SK-N-SH treated with all-trans-retinoic acid at 6 μM for 48 hours (cell line): ENCODE measurements at places on chromosomes 7 and 10.

- no peak for ATAC-seq
Measured at GRCh38 chr7:91162436-91162835, 101.8 kb upstream of the FZD1 start.

DNA sequence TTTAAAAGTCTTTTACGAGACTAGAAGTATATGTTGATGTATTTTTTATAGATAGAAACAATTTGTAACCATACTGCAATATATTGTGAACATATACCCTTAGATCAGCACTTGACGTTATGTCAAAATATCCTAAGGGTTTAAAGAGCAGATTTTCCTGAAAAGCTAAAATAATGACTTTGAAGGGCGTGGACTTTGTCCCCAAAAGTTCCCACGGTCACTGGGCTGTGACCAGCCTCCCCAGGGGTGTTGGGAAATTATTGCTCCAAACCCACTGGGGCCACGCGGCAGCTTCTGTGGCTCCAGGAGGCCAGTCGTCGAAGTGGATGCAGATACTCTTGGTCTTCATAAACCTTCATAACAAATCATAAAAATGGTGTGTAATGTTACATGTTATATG is 29.9 kb downstream of the DNAJB6 start:
- ATAC-seq = no peak

DNA sequence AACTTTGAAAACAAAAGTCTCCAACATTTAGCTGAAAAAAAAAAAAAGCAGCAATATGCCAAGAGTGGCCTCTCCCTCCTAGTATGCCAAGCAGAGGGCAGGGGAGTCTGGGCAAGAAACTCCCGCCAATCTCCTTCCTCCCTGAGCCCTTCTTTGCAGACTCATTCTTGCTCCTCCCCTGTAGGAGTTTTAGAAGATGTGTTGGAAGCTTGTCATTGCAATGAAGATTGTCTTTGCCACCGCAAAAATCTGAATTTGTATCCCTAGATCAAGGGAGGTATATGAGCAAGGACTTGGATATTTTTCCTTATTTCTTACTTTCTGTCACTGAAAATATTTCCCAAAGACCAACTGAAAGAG is 2.6 kb upstream of the TNS3 start:
- ATAC-seq = no peak

DNA sequence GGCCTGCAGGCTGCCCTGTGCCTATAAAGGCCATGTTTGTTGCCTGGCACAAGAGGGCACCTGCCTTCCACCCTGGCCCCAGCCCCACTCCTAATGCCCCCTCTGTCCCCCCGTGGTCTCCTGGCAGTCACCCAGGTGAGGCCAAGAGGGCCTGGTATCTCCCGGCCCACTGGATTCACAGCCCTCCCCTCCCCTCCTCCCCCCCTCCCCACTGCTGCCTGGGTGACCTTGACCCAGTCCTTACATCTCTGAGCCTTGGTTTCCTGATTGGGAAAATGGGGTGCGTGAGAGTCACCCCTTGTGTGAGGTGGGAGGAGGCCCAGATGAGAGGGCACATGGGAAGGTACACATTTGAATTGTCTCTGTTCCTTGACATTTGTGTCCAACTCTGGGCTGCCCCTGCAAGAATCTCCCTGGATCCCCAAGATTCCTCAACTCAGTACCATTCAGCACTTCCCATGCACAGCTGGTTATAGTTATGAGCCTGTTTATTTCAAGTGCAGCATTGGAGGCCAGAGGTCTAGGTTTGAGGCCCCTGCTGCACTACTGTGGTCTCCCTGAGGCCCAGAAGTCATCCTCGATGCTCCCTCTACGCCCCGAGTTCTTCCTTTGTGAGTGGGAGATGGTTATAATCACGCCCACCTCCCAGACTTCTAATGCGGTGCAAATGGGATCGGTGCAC is 58.9 kb downstream of the TMEM270 start:
- ATAC-seq = peak; percentile 38

GRCh38 chr10:120601999-120602398 is 145.0 kb downstream of the PLPP4 start:
- ATAC-seq = no peak

DNA sequence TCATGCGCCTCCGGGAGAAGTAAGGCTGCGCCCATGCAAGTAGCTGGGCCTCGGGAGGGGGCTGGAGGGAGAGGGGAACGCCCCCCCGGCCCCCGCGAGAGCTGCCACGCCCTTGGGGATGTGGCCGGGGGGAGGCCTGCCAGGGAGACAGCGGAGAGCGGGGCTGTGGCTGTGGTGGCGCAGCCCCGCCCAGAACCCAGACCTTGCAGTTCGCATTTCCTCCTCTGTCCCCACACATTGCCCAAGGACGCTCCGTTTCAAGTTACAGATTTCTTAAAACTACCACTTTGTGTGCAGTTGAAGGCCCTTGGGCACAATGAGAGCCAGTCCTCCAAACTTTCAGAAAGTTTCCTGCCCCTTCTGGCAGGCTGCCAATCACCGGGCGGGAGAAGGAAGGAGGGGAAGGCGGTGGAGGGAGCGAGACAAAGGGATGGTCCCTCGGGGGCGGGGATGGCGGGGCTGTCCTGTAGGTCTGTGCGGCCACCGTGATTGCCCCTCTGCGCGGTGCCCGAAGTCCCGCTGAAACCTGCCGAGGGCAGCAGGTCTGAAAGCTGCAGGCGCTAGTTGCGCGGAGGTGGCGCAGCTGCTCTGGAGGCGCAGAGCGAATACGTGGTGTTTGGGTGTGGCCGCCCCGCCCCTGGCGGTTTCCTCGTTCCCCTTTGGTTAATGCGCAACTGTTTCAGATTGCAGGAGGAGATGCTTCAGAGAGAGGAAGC is 2.1 kb downstream of the VIM start:
- peak; percentile 15 for ATAC-seq

GRCh38 chr7:79673969-79674368 is 220.5 kb upstream of the MAGI2 start:
- no peak for ATAC-seq

DNA sequence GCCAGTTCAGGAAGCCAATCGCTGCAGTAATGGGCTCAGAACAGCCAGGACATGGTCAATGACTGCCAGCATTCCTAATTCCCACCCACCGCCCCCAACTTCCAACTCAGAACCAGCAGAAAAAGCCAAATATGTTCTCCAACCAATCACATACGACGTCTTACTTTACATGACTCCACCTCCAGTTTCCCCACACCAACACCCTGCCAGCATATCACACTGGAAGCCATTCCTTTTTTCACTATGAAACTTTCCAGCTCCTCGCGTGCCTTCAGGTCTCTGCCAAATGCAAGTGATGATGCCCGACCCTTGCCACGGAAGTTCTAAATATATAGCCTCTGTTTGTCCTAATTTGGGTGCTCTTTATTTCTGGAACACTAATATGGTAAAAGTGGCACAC is 12.5 kb downstream of the NPS start:
- ATAC-seq = no peak

DNA sequence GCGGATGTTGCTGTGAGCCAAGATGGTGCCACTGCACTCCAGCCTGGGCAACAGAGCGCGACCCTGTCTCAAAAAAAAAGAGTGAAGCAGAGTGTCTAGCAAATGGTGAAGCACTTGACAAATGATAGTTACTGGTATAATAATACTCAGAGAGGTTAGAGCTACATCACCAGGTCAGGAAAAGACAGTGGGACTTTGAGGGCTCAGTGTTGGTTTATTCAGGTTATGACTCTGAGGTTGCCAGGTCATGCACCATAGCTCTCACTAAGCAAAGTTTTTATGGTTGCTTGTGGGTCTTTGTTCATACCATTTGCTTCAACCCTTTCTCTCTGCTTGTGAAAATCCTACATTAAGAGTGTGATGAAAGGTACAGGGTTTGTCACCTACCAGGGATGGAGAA is 13.6 kb downstream of the MRPS33 start:
- no peak for ATAC-seq

DNA sequence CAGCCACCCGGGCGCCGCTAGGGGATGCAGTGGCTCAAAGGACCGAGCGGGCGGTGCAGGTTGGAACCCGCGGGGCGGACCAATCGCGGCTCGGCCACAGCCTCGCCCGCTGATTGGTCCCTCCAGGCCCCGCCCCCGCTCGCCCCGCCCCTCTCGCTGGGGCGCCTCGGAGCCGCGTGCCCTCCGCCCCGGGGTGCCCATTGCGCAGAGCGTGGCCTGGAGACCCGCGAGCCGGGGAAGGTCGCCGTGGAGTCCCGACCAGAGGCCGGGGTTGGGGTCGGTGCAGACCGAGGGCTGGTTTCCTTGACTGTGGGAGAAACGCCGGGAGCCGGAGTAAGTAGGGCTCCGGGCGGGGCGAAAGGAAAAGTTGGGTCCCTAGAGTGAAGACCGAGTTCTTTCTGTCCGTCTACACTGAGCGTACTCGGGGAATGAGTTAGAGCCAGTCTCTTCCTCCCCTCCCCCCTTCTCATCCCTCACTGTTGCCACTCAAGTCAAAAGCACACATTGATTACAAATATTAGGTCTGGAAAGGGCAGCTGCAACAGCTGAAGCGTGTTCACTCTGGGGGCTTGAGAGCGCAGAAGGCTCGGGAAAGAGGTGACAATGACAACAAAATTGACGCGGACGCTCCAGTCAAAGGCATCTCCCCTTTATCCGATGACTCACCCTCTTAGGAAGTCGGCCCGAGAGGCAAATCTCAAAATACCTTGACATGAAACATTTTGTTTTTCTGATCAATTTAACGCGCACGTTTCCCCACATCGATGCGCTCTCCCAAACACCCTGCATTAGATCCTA is 843 bp upstream of the GATA3 start:
- peak; percentile 65 for ATAC-seq
